Aorta (tissue), 5 donors: ENCODE measurements at places on chromosomes 7 and 10.

DNA sequence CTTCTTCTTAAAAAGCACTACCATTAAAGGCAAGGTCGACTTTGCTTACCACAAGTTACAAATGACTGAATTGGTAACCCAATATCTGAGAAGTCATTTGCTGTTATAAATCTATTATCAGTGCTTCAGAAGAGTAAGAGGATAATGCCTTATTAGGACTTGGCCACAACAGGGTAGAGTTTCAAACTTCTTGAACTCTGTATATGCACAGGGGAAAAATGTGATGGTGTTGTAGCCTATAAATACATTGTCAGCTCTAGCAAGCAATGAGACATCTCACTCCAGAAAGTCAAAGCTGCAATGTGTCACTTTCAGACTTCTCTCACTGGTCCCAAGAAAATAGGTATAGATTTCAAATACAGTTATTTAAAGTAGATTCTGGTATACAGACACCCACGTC lies 9.3 kb downstream of the TFEC start:
- no peak for DNase-seq

GRCh38 chr7:29337546-29338116 lies 143.1 kb downstream of the CHN2 start:
- DNase-seq, result no peak

- no peak for DNase-seq
Observed at GRCh38 chr7:116742641-116743040, 70.6 kb downstream of the MET start.

DNA sequence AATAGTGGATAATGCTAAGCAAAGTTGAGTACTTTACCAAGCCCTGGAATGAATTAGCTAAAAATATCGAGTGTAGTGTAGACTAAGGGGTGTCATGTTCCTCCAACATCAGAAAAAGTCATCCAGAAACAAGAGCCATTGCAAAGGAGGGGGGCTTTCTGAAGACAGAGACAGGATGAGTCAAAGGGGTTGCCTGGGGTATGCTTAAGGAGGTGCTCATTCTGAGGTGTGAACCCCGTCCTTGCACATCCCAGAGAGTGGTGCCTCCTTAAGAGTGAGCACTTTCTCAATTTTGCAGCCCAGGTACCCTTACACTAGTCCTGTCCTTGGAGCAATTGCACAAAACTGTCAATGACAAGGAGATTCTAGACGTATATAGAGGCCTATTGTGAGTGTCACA lies 43.1 kb upstream of the C10orf71 start:
- no peak for DNase-seq

DNA sequence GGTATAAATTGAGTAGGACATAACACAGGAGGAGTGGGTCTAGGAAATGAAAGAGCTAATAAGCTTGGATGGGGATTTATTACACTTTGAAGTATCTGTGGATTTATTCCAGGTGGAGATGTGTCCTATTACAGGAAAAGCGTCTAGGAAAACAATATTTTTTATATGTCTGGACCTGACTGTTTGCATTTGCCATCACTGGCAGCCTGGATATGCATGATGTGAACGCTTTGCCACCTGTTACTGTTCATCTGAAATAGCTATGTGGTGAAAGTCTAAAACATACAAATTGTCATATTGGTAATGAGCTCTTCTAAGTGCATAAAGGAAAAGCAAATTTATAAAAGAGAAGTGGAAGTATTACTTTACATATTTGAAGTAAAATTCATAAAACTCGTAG lies 31.6 kb upstream of the AGMO start:
- DNase-seq, result no peak

DNA sequence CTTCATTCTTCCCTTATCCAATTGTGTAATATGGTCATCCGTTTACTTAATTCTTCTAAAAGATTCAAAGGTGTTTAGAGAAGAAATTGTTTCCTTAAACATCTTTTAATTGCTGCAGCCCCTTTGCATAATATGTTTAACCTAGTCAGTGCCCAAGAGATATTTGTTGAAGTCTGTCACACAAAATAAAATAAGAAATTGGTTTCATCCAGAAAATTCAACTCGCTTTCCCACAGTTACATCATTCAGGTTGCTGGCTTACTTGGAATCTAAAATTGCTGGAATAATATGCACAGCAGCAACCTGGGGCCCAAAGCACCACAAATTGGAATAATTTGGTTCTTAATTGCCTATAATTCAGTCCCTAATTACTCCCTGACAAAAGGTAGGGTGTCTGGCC lies 155.1 kb upstream of the ETV1 start:
- no peak for DNase-seq

DNA sequence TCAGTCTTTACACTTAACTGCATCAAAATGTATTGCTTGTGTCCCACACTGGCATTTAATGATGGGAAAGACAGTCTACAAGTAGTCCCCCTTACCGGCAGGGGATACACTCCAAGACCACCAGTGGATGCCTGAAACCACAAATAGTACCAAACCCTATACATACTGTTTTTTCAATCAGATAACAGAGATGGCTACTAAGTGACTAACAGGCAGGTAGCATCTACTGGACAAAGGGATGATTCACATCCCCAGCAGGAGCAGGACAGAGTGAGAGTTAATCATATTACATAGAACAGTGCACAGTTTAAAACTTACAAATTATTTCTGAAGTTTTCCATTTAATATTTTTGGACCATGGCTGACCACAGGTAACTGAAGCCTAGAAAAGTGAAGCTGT lies 13.2 kb downstream of the TMEM243 start:
- no peak for DNase-seq

DNA sequence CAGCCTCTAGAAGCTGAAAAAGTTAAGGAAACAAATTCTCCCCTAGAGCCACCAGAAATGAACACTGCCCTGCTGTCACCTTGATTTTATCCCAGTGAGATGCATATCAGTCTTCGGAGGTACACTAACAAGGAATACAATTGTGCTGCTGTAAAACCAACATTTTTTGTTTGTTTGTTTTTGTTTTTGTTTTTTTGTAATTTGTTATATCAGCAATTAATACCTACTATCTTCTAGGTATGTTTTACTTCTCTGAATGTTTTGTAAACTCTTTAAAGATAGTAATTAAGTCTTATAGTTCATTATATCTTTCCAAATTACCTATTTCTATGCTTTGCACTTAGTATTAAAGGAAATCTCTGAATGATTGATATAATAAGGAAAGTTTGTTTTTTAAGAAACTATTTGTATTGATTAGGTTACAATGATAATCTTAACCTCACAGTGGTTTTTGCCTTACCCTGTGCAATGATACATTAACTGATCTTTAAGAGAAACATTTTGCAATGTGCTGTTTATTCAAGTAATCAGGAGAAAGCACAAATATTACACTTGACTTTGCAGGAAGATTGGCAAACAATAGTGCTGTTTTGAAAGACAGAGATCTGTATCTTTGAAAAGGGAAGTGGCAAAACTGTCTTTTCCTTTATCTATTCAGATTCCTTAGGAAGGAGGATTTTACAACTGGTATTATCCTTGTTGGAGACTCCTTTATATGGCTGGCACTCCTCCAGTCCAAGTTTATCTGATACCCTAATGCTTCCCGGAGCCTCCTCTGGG lies 11.3 kb upstream of the HGF start:
- no peak for DNase-seq

GRCh38 chr7:23490357-23491135 lies 20.3 kb upstream of the IGF2BP3 start:
- peak; percentile 68 for DNase-seq

GRCh38 chr10:70379581-70380176 lies 2.7 kb downstream of the LRRC20 start:
- no peak for DNase-seq

DNA sequence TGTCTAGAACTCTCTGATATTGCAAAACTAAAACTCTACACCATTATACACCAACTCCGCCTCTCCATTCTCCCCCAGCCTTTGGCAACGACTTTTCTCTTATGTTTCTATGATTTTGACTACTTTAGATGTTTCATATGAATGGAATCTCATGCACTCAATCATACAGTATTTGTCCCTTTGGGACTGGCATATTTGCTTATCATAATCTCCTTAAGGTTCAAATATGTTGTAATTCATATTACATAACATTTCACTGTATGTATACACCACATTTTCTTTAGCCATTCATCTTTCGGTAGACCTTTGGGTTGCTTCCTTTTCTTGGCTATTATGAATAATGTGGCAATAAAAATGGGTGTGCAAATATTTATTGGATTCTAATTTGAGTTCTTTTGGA lies 164.4 kb downstream of the ARL4A start:
- no peak for DNase-seq

DNA sequence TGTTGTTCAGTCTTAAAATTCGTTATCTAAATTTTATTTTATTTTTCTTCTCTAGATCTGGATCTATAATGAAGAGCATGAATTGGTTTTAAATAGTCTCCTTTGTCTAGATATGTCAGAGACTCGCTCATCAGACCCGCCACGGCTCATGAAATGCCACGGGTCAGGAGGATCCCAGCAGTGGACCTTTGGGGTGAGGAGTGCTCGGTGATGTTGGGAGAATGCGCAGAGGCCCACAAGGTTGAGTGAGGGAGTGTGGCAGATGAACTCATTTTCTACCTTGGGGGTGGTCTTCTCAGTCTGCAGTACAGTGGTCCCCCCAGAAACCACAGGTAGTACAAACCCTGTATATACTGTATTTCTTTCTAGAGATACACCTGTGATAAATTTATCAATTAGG lies 95.3 kb downstream of the GALNT11 start:
- no peak for DNase-seq

- DNase-seq, result peak; percentile 46
Observed at GRCh38 chr10:97889461-97890265, 40.0 kb downstream of the GOLGA7B start.

DNA sequence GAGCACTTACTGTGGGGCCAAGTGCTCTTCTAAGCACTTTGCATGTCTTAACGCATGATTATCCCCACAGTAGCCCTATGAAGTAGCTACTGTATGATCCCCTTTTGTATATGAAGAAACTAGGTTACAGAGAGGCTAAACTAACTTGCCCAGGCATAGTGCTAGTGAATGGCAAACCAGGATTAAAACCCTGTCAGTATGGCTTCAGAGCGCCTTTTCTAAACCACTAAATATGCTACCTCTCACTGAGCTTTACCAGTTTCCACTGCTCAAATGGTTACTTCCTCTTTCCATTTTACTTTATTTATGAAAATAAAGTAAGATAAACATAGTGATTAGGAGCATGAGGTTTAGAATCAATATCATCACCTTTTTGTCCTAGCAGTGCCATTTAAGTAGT lies 73.6 kb downstream of the PODXL start:
- no peak for DNase-seq

DNA sequence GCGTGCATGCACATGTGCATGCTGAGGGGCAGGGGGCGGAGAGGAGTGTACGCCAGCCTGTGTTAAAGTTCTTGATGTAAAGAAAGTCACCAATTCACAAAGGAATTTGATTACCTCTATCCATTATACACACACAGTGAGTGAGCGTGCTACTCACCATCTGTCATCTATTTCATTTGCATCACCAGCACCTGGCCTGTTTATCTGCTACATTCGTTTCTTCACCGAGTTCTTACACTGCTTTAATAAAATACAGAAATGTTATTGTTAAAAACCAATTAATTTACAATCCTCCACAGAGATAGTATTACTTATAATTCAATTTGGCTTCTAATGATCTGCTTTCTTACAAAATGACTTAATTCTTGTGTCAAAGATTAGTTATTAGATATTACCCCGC lies 32.6 kb downstream of the NEUROD6 start:
- no peak for DNase-seq

- no peak for DNase-seq
Observed at GRCh38 chr7:40918701-40919271, 784.0 kb downstream of the SUGCT start.

DNA sequence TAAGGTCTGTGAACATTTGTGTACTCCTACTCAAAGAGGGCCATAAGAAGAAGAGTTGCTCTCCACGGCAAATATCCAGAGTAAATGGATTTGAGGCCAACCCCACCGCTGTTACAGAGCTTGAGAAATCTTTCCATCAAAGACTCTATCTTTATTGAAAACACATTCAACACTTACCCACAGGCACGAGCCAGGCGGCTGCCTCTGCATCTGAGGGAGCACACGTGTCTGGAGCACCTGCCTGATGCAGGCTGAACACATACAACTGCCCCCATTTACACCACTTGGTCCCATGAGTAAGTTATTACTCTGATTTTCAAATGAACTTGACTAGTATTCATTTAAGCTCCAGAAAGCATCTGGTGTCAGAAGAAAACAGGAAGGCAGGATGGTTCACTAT lies 38.7 kb downstream of the HBP1 start:
- DNase-seq, result no peak

DNA sequence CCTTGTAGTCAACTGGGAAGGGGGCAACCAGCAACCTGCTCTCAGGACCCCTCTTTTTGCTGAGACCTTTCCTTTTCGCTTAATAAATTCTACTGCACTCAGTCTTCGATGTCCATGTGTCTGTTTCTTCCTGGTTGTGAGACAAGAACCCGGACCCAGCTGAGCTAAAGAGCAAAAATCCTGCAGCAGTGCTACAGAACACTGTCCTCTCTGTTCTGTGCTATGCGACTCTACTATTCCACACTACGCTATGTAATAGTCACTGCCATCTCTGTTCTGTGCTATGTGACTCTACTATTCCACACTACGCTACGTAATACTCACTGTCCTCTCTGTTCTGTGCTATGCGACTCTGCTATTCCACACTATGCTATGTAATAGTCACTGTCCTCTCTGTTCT lies 34.3 kb downstream of the DIP2C start:
- no peak for DNase-seq

- no peak for DNase-seq
Observed at GRCh38 chr7:51062222-51062987, 254.2 kb downstream of the COBL start.

DNA sequence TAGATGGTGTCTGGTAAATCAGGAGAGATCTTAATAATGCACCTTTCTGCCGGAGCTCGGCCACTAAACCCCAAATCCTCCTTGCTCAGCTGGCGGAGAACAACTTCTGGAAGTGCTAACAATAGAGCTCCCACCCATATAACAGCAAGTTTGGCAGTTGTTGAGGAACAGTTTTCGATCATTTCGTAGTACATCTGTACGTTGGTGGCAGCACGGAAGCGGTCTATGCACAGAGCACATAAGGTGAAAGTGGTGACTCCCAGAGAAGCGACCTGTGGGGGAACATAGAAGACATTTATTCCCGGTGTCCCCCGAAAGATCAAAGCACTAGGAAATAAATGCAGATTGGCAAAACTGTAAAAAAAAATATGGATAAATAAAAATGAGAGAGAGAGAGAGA lies 18.5 kb downstream of the GPR37 start:
- DNase-seq, result no peak
